Motor neuron (in vitro differentiated cells): ENCODE measurements at places on chromosomes 11 and 22.

DNA sequence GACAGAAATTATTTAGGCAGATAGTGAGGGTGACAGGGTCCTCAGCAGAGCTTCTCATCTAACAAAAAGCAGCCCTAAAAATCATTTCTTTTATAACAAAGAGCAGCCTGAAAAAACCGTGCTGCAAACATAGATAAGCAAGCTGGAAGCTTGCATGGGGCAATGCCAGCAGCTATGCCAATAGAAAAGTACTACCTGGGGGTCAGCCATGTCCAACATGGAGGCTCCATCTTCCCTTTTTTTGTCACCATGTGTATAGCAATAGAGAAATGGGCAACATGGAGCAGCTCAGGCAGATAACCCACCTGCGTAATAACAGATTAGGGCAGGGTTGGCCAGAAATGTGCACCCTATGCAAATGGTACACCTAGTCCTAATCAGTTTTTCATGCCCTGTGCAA, 57.4 kb upstream of the IGLL5 start:
- no peak for ATAC-seq

GRCh38 chr11:73246303-73246702, 25.8 kb upstream of the P2RY6 start:
- no peak for ATAC-seq

GRCh38 chr11:9755561-9756185, 91.8 kb downstream of the SWAP70 start:
- ATAC-seq: no peak

DNA sequence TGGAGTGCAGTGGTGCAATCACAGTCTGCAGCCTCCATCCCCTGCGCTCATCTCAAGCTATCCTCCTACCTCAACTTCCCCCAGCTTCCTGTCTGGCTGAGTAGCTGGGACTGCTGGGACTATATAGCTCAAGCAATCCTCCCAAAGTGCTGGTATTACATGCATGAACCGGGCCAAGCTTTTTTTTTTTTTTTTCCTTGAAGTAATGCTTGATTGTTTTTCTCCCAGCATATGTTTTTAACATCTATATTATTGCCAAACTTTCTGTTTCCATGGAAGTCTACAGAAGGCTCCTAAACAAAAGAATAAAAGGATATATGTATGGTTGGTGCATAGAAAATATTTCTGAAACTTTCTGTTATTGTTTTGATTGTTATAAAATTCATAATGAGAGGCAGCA, 853.6 kb downstream of the KCNA4 start:
- ATAC-seq: no peak

DNA sequence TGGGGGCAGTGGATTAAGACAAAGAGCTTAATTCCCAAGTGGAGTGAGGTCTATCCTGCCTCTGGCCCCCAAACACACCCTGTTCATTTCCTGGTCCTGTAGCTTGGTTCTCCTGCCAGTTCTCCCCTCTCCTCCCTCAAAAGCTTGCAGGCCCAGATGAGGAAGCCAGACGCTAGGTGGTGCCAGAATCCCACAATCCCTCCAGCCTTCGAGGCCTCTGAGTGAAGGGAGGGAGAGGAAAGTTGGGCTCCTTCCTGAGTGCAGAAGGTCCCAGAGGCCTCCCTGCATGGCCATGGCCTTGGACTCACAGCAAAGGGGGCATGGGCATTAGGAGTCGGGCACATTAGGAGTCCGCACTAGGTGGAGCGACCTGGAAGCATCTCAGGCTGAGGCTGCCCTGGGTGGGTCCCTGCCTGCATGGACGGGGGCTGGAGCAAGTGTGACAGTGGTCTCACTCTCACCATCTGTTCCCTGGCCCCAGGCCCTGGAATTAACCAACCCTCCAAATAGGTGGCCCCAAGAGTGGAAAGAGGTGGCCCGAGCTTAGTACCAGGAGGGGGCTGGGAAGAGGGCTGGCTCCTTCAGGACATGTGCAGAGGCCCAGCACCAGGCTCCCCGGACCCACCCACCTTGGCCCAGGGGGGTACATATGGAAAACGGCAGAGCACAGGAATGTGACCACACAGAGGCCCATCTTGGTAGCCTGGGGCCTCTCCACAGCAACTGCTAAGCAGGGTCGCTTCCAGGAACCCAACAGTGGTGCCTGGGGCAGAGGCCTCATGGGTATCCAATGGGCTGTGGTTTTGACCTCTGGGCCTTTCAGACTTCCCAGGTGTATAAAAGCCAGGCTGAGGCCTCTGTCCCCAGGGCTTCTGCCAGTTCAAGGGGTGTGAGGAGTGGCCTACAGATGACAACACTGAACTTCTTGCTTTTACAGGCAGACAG, 5.2 kb downstream of the FXYD2 start:
- ATAC-seq: no peak

DNA sequence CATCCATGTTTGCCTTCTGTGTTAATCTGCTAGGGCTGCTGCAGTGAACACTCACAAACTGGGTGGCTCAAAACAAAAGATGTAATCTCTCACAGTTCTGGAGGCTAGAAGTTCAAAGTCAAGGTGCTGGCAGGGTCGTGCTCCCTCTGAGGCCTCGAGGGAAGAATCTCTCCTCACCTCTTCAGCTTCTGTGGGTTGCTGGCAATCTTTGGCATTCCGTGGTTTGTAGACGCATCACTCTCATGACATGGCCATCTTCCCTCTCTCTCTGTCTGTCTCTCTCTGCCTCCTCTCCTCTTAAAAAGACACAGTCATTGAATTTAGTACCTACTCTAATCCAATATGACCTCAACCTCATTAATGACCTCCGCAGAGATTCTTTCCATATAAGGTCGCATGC, 78.8 kb downstream of the TSPAN18 start:
- ATAC-seq: peak; percentile 27

DNA sequence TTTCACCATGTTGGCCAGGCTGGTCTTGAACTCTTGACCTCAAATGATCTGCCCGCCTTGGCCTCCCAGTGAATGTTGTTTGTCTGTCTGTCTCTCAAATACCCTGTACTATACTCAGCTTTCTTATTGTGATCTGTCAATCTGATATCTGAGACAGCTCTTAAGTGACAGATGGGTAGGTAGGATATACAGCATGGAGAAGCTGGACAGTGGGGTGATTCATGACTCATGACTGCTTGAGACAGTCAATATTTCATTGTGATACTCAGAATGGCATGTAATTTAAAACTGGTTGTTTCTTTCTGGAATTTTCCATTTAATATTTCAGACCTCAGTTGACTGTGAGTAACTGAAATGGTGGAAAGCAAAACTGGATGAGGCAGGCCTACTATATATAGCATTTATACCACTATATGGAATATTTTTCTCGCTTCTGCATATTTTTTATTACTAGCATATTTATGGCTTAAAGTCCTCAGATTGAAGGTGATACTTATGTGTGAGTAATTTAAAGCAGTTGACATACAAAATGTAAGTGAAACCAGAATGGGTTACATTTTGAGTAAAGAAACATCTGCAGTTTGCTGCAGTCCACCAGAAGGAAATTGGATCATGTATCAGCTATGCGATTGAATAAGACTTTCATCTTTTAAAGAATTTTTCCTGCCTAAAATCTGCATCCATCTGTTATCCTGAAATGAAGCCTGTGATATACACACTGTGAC, 22.3 kb downstream of the ARHGAP42 start:
- ATAC-seq: peak; percentile 90

- no peak for ATAC-seq
Measured at GRCh38 chr11:72238492-72239312, 5.3 kb downstream of the PHOX2A start.

- no peak for ATAC-seq
Measured at GRCh38 chr11:1242289-1242688, 19.4 kb downstream of the MUC5B start.

DNA sequence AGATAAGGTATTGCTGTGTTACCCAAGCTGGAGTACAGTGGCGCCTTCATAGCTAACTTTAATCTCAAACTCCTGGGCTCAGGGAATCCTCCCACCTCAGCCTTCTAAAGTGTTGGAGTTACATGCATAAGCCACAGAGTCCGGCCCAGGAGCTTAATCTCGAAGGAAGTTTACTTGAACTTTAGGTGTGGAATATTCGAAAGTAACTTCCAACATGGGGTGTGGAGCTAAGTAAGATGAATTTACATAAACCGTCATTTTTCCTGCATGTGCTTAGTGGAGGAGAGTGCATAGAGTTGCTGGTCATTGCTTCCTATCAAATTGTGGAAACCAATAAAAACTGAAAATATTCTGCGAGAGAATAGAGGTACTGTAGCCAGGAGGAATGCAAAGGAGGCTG, 1.5 kb downstream of the ATG13 start:
- ATAC-seq: no peak

- no peak for ATAC-seq
Measured at GRCh38 chr11:21398195-21398594, 728.8 kb downstream of the NELL1 start.

- peak; percentile 80 for ATAC-seq
Measured at GRCh38 chr22:19607192-19608002, 83.2 kb upstream of the CLDN5 start.

GRCh38 chr11:2083411-2083810, 55.8 kb downstream of the IGF2 start:
- ATAC-seq: no peak

- ATAC-seq: no peak
Measured at GRCh38 chr22:30195245-30196140, 51.1 kb downstream of the LIF start.

DNA sequence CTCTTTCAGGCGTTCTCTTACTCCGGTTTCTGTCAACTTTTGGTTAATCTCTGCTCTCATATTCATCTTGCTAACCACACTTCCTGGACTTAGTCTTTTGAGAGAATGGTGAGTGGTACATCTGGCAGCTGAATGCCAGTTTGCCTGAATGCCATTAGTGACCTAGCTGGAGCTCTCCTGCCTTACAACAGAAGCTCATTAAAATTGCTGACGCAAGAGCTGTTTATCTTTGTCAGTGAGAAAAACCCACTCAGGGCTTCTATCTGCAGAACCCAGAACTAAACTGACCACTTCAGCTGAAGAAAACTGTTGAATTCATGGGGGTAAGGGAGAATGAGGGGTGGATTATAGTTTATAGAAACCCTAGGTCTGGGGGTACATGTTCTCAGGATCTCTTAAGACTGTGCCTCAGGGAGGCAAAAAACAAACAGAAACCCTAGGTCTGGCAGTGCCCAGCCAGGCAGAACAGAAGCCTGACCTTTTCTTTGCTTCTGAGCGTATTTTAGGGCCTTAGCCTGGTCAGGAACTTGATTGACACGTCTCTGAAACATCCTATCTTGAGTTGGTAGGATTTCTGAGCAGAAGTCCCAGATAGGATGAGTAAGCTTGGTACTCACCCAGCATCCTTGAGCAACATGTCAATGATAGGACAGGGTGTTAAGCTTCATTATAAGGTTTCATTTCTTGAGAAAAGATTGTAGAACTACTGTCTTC, 52.8 kb upstream of the YWHAH start:
- no peak for ATAC-seq

DNA sequence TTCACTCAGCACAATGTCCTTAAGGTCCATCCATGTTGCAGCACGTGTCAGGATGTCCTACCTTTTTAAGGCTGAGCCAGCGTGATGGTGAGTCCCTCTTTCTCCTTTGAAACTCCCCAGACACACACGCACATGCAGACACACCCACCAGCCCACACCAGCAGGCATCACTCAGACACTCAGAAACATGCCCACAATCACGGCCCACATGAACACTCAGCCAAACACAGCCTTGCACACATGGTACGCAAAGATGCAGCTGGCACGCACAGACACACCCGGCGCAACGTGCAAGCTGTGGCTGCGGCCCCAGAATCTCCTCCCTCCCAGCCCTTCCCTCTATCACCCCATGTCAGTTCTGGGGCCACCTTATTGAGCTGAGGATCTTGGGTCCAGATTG, 8.0 kb downstream of the FADS3 start:
- no peak for ATAC-seq

DNA sequence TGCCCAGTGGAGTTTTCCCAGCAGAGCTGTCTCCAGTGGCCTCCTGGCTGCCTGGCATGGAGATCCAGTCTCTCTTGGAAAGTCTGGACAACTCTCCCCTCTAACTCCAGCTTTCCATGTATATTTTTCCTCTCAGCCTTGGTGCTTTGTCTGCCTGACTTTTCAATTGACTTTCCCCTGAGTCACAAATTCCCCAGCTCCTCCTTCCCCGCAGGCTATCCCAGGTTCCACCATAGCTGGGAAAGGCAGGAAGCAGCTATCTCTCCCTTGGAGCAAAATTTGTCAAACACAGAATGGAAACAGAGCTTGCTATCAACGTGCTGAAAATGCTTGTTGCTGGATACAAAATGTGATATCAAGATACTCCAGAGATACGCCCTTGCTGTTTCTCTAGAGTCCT, 384.8 kb downstream of the TMEM135 start:
- no peak for ATAC-seq

DNA sequence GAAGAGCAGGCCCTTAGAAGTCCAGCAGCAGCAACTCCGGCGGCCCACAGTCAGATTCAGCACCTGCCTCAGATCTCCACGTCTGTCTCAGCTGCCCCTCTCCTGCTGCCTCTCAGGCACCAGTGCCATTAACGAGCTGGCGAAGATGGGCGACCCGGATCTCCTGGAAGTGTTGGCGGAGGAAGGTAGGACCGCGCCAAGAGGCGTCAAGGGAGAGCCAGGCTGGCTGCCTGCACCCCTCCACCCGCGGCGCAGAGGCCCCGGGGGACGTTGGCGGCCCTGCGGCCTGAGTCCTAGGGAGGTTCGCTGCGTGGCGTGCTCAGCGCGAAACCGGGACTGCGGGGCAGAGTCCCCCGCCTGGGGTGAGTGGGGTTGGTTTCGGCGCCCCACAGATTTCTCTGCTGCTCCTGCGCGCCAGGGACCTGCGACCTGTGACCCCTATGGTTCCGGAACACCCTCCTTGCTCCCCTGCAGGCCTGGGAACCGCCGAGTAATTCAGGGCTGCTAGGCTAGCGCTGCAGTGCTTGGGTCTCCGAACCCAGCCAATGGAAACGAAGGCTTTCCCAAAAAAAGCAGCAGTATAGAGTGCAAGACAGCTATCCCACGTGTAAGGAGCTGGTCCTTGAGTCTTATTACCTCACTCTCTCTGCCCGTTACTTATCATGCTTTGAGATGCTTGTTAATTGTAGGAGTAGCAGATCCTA, 615 bp downstream of the ANO5 start:
- ATAC-seq: peak; percentile 74

GRCh38 chr11:4672470-4672869, 25.2 kb downstream of the OR51E2 start:
- ATAC-seq: no peak

- ATAC-seq: peak; percentile 8
Measured at GRCh38 chr22:46575911-46576555, 38.6 kb upstream of the CELSR1 start.
